Skeletal muscle cell (primary cell): ENCODE measurements at places on chromosomes 12 and 14.

DNA sequence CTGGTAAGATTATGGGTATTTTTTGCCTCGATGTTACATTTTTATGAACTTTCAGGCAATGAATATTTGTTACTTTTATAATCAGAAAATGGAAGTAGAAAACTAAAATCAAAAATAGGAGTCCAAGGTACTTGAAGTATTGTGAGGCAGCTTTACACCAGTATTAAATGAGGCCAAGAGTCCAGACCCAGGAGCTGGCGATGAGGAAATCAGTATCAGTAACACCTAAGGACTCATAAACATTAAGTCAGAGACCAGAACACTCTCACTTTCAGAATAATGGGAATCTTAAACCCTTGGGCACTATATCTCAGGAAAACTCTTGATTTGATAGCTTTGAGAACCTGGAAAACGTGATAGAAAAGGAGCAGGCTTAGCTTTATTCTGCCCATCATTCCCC lies 208.8 kb downstream of the GXYLT1 start:
- no peak for DNase-seq

DNA sequence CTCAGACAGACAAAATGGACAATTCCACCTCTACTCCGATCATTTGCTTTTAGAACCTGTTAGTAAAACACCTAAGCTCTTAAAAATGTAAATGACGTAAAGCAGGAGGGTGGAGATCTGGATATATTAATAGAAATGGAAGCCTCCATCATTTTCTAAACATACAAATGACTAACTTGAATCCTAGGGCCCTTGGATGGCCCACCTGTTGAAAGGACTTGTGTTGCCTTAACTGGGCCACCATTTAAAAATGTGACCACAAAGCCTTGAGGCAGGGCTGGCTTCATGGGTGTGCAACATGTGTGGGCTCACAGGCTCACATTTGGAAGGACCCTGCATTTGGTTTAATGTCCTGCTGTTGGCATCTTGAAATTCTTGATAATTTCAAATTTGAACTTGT lies 131.5 kb upstream of the PRMT8 start:
- DNase-seq: no peak

DNA sequence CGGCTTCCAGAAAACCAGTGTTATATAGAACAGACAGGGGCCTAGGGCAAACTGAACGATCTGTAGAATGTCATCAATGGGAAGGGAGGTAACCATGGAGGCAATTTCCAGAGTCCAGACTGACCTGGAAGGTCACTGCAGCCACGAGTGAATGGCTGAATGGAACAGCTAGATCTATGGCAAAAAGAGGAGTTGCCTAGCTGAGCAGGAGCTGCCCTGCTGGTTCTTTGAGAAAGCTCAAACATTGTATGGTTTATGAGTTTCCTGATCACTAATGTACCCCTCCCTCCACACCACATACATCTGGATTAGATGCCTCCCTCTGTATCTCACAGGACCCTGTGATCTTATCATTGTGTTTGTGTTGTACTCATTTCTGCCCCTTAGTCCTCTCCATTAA lies 1.0 kb upstream of the RERG start:
- DNase-seq: no peak

DNA sequence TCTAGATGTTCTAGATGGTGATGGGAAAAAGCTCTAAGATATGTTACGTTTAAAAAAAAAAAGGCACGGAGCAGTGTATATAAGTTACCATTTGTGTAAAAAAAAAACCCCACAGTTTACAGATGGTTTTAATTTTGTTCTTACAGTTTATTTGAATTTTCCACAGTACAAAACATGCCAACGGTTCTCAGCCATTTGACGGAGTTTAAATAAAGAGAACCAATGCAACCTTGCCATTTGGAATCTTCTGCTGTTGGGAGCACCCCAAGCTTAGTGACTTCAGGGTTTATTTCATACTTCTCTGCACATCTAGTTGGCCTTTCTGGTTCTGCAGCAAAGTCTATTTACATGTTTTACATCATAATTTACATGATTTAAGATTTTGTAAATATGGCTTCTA lies 7.7 kb upstream of the HPD start:
- no peak for DNase-seq

- no peak for DNase-seq
These were observed 21.0 kb downstream of the DIO3 start for GRCh38 chr14:101582294-101582693.

DNA sequence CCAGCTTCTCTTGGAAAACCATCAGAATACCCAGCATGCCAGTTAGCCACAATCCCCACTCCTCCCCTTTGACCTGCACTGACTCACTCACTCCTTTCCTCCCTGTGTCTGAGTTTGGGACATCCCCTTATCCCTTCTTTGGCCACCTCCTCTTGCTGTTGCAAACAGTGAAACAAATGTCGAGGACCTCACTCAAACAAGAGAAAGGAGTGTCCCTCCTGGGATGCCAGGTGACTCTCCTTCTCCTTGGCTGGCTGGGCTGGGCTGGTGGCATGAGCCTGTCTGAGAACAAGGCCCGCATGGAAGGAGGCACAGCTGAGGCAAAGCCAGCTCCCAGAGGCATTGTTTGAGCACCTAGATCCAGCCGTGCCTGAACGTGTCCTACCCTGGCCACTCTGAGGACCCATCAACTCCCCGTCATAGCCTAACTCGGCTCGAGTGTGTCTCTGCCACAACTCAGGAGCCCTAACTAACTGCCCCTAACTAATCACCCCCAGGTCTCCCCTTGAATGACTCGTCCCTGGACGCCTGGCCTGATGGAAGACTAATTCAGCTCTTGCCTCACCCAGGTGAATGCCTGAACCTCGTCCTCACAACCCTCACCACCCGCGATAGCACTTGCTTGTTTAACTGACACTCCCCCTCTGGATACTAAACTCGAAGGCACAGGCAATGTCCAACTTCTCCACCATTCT lies 43.0 kb downstream of the NCOR2 start:
- DNase-seq: no peak

- no peak for DNase-seq
These were observed 47.5 kb downstream of the GALNT4 start for GRCh38 chr12:89476904-89477595.

DNA sequence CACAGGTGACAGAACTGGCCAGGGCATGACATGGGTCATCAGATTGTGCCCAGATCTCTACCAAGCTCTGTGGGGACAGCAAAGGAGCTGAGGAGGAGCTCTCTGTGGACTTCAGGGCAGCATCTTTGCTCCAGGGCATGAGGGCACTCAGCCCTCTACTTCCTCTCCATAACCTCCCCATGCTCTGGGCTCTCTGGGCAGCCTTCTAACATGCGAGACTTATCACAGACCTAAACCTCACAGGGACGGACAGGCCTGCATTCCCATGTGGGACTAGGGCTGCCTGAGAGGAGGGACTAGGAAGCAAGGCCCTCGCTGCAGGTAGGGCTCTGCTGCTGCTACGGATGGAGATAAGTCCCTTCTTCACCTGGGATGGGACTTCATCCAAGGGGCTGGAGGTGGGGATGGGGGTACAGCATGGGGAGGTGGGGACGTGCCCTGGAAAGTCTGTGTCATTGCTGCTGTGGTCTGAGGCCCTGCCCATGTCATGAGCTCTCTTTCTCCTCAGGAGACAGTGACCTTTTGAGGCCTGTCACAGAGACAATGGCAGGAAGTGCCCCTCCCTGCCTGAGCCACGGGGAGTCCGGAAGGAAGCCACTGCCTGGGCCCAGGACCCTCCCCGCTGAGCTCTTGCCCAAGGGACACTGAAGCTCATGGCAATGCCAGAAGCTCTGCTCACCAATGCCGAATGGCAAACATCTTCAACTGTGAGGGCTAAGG lies 44.1 kb downstream of the PITPNM2 start:
- no peak for DNase-seq

DNA sequence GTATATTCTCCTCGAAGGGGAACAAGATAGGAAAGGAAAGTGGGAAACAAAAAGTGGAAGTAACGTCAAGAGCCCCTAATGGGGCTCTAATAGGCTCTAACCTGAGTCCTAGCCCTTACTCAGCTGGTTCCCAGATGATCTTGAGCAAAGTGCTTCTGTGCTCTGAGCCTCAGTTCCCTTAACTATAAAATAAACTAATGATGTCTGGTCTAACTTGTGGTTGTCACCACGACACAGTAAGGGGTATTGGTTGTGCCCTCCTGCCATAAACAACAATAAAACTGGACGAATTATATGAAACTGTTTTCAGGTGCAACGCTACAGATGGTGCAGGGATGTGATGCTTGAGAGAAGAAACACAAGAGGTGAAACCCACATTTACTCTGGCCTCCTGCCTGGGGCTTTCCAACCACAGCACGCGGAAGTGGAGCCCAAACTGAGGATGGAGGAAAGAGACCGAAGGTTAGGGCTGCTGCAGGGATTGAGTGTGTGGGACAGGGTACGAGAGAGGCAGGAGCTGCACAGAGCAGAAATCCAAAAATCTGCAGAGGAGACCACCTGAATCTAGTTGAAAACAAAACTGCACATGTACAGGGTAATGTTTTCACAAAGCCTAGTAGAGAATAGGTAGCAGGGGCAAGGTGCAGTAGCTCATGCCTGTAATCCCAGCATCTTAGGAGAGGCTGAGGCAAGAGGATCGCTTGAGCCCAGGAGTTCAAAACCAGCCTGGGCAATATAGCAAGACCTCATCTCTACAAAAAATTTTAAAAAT lies 45.6 kb upstream of the BCL2L14 start:
- DNase-seq: no peak

- peak; percentile 45 for DNase-seq
These were observed 139.0 kb upstream of the LRIG3 start for GRCh38 chr12:59059088-59059935.

GRCh38 chr12:68374307-68374982 lies 42.3 kb upstream of the MDM1 start:
- DNase-seq: no peak

- peak; percentile 36 for DNase-seq
These were observed 135.5 kb downstream of the PAWR start for GRCh38 chr12:79555028-79555925.

GRCh38 chr12:112243255-112244110 lies 118.1 kb downstream of the TRAFD1 start:
- DNase-seq: no peak

DNA sequence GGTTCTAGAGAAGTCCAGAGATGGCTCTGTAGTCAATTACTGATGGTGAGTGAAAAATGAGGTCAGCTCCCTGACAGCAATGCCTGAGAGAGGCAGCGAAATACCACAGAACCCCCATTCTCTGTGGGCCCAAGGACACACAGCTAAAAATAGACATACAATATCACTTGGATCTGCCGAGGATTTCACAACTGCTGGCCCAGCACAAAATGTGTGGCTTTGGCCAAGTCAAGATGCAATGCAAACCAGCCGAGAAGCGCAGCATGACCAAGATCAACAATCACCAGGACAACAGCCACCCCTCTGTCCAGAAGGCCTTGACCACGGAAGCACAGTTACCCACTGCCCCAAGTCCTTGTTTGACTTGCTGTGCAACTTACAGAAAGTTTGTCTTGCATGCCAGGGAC lies 52.2 kb downstream of the CKAP4 start:
- DNase-seq: peak; percentile 48

DNA sequence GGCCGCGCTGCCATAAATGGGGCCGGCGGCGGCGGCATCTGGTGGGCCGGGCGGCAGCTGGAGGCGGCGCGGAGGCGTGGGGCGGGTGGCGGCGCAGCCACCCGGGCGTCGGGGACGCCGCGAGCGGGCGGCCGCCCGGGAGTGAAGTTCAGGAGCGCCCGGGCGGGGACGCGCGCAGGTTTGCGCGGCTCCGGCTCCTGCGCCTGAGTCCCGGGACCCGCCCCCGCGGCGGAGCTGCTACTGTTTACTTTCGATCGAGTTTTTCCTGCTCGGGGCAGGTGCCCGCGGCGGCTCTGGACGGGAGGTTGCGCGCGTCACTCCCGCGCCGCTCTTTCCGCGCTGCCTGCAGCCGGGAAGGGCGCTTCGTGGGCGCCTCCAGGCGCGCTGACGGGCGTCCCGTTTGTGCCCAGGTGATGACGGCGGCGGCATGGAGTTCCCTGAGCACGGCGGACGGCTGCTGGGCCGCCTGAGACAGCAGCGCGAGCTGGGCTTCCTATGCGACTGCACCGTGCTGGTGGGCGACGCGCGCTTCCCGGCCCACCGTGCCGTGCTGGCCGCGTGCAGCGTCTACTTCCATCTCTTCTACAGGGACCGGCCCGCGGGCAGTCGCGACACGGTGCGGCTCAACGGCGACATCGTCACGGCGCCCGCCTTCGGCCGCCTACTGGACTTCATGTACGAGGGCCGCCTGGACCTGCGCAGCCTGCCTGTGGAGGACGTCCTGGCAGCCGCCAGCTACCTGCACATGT lies at the start of gene ZBTB42:
ZBTB42 (plus strand) TSS at position 331 of the 749 bp plus-strand sequence; CDS start at position 428, 97 bp downstream.
- DNase-seq: no peak

DNA sequence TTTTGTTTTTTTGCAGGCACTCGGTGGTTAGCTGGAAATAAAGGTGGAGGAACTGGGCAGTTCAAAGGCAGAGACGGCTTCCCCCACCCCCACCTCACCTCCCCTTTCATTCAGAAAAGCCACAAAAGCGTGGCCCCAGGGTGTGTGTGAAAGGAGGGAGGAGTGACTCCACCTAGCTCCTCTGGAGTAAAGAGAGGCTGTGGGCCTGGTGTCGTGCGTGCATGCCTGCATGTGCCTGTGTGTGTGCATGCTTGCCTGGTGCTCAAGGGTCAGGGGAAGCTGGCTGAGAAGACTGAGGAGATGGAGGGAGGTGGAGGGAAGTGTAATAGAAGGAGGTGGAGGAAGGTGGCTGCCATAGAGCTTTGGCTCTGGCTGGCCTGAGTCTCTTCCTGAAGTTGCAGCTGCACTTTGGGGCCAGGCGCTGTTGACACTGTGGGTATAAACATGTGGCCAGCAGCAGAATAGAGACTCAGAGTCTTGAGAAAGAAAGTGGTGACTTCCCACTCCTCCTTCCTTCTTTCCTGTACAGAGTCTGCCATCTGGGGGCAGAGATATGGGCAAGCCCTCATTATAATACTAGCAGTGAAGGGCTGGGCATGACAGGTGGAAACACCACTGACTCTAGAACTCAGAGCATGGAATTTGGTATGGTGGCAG lies 36.9 kb upstream of the SINHCAF start:
- no peak for DNase-seq

GRCh38 chr12:57143454-57143853 lies 4.0 kb downstream of the LRP1-AS start:
- DNase-seq: no peak

DNA sequence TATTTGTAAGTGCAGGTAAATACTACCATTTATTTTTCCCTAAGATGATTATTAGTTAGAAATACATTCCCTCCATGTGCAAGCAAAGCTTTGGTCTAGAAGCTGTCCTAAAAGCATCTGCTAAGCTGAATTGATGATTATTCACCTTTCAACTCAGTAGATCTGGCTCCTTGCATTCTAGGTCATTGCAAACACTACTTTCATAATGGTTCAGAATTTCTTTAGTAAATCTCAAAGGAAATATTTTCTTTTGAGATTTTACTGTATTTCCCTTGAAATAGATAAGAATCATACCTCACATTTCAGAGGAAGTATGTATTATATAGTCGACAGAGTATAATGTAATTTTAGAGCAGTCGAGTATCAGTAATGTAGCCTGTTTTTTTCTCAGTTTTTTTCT lies 2.4 kb downstream of the ETNK1 start:
- DNase-seq: no peak

GRCh38 chr12:39638178-39638577 lies 18.6 kb upstream of the ABCD2 start:
- no peak for DNase-seq
